NCI-H1417 treated with DMSO at 0.1 percent for 48 hours (cell line): ENCODE measurements at places on chromosomes 12 and 14.
A peak's percentile ranks its signal among the peaks of the same experiment; 100 is the strongest.

DNA sequence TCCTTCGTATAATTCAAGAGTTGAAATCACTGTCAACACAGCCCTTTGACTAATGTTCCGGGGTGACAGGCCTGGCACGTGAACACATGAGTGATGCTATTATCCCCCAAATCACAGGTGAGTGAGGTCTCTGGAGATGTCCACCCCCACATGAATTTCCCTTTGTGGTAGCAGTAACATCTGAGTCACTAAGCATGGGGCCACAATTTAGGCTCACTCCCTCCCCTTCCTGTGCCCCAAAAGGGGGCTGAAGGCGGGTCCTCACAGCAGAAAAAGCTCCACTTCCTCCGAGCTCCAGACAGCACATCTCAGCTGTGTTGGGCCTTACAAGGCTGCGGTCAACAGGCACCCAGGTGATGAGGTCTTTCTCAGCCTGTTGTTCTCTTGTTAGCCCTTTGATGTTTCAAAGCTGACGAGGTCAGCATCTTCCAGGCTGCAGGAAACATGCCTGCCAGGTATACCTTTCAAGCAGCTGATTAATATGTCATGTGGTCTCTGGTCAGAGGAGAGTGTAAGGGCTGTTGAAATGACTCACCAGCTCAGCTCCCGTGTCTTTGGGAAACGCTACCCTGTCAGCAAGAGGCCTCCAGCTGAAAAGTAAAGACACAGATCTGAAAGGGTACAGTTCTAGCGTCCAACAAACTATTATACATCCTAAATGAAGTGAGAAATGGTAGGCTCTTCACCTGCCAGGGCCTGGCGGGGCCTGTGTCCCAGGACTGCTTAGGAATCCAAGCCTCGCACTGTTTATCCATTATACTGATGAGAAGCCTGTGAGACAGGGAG, 107.3 kb downstream of the ZFP36L1 start:
- no peak for DNase-seq

DNA sequence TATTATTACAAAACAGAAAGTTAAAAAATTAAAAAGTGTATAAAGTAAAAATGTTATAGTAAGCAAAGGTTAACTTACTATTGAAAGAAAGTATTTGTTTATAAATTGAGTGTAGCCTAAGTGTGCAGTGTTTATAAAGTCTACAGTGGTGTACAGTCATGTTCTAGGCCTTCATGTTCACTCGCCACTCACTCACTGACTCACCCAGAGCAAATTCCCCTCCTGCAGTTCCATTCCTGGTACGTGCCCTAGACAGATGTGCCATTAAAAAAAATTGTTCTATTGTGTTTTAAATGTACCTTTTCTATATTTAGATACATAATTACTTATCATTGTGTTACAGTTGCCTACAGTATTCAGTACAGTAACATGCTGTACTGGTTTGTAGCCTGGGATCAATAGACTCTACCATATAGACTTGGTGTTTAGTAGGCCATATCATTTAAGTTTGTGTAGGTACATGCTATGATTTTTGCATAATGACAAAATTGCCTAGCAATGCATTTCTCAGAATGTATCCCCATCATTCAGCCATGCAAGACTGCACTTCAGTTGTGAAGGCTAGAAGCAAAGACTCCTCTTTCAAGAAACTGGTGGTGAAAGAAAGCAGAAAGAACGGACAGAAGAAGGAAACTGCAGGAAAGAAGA, 100.6 kb downstream of the DACT1 start:
- no peak for DNase-seq

- no peak for DNase-seq
Measured at GRCh38 chr12:26573225-26573909, 259.6 kb downstream of the ITPR2 start.

DNA sequence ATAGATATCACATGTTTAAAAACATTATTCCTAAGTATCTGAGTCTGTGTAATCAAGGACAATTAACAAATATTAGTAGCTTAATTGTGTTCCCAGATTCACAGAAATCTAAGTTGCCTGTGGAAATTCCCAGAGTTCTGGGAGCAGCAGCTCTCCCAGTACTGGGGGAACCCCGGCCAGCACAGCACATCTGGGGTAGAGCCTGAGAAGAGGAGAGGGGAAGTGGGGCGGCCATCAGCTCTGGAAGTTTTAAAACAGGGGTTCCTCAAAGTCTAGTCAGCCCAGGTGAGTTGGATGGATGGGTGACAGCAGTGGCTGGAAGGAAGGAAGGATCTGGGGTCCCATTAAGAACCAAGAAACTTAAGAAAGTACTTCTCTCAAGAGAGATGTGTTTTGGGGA, 24.6 kb downstream of the PRICKLE1 start:
- DNase-seq, result no peak

DNA sequence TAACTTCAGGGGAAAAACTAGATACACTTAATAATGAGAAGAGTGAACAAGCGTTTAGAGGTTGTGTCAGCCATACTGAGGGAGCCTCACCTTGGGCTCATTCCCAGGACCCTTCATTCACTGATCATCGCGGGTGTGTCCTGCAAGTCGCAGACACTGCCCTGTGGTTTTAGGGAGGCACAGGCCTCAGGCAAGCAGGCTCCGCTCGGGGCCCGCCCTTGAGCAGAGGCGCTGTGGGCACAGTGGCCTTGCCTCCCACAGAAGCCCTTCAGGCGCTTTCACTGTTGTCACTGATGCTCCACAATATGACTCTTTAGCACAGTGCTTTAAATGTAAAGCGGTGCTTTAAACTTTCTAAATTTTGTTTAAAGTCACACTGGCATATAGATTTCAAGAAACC, 67.4 kb downstream of the DDX51 start:
- DNase-seq, result no peak

GRCh38 chr12:53289891-53290290, 5.5 kb upstream of the PFDN5 start:
- DNase-seq, result no peak

GRCh38 chr12:49094160-49094974, at the start of gene DHH:
Gene DHH, minus strand, starts transcription at chr12:49094801. Its CDS starts 289 bp downstream, at chr12:49094512.
- DNase-seq, result peak; percentile 11

DNA sequence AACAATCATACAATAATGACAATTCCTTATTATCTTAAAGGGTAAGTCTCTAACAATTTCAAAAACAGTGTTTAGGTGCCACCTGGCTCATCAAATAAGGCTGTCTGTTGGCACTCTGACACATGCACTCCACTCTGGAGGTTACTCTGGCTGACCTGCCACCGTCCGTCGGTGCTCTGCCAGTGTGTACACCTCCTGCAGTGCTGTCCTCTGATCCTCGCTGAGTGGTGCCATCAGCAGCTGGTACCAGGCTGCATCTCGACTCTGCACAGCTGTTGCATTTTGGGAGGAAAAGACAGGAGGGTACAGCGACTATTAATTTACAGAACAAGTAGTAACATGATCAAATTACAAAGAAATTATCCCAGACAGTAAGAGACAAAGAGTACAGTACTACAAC, 63.9 kb downstream of the IPO8 start:
- no peak for DNase-seq
